KBM-7 (cell line): ENCODE measurements at places on chromosomes 2 and 18.
A peak's percentile ranks its signal among the peaks of the same experiment; 100 is the strongest.

DNA sequence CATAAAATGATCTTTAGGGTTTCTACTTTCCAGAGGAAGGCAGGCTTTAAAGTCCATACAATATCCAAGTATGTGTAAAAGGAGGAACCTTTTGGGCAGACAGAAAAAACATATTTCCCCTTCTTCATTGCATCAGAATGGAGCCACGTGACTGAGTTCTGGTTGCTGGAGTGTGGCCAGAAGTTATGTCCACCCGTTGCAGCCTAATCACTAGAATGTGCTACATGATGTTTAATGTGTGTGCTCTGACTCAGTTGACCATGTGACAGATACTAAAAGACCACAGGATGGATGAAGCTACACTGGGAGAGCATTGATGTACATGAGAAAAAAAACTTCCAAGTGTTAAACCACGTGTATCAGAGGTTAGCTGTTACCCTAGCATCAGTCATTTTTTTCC is 460.9 kb downstream of the RIT2 start:
- no peak for DNase-seq

GRCh38 chr2:62554440-62554839 is 48.4 kb upstream of the TMEM17 start:
- no peak for DNase-seq

DNA sequence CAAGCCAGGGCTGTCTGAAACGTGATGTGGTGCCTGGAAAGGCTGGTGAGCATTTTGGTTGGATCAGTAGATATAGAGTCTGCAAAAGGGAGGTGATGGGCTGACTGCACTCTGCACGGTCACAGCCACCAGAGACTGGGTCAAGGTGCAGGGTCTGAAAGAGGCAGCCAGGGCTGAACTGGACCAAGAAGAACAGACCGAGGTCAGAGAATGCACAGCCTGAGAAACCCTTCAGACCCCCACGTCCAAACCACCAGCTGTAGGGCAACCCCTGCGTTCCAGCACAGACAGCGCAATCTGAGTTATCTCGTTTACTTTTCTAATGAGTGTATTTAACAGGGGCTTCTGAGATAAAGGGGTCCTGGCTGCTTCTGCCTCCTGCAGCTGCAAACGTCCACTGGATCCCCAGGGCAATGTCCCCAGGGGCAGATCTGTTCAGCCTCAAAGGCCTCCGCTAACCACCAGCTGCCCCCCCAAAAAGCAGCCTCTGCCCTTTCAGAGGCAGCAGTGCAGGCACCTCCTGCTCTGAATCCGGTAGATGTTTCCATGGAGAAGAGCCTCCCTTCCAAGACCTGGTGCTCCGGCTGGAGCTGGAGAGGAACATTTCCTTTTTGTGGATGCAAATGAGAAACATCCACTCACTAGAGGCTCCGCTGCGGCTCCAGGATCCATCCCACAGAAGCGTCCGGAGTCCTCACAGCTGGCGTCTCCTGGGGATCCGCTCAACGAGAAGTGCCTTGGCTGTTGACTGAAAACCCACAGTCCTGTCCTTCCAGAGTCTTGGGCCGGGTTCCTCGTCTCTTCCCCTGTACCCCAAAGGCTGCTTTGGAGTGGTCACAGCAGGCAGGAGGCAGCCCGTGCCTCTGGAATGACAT is 970 bp upstream of the KCNG2 start:
- no peak for DNase-seq

DNA sequence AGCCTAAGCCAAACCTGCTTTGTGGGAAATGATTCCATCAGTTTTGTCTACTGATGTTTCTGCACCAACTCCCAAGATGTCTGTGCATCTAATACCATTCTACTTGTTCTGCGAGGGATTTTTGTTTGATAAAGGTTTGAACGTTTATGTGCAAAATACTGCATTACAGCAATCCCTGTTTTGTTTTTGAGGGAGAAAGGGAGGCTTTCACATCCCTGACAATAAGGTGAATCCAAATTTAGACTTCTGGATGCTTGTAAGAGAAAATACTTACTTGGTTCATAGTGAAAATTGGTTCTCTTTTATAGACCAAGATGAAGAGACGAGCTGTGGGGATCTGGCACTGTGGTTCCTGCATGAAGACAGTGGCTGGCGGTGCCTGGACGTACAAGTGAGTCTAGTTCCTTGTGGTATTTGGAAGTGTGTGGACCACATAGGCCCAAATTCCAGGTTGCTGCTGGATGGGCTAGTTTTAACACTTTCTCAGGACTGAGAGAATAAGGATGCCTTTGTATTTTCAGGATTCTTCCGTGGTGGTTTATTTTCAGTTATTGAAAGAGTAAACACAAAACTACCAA is 1.1 kb downstream of the RPL37A start:
- peak; percentile 32 for DNase-seq

DNA sequence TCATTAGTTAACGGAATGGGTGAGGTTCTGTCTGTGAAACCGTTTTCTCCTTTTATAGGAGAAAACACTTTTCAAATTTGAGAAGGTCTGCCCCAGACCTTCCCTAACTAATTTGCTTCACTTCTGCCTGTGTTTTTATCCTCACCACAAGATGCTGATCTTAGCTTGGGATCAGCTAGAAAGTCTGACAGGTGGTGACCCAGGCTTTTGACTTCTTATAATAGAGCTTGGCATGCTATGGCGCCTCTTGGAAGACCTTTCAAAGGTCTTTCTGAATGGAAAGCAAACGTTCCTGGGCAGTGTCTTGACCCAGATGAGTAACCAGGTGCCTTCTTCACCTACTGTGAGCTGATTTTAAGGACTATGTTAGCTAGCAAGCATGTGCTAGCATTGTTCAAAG is 91.4 kb downstream of the LYPD6 start:
- no peak for DNase-seq

DNA sequence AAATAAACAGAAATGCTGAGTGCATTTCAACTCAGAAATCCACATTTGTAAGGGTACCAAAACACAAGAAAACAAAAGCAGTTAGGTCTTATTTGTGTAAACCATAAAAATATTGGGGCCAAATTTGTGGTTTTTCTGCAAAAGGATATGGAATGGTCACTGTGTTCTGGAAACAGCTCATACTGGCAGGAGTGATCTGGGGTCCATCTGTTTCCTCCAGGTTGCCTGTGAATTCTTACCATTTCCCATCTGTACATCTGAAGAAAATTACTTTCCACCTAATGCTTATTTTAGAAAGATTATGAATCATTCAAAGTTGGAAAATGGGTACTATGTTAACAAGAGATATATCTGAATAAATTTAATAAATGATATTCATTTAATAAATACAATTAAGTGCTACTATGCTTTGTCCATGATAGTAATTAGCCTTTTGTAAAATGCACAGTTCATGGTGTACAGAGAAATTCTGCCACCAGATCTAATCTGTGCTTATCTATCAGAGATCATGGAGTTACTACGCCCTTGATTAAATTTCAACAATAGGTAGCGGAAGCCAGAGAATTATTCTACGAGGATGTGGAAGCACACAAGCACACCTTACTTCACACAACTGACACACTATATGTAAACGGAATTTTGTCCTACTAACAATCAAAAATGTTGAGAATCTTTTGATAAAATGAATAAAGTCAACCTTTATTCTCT is 10.9 kb downstream of the ALS2 start:
- DNase-seq = no peak

DNA sequence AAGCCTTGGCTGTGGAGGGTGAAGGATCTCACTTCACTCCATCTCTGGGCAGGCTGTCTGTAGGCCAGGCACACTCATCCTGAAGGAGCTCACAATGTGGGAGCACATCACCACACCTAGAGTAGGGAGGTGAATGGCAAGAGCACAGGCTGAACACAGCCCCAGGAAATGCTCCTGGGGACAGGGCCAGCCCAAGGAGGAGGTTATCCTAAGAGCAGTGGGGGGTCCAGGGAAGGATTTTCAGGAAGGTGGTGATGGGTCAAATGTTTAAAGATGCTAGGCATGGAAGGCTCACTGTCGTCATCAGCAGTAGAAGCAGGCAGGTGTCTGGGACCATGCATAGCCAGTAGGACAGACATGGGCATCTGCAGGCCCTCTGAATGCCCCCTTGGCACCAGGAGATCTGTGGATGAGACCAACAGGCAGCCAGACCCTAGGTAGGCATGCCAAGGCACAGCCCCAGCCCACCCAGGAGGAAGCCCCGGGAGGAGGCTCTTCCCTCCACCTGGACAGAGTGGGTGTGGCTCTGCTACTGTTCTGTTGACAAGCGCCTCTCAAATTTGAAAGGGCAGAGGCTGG is 91.7 kb upstream of the RAB6C start:
- no peak for DNase-seq

DNA sequence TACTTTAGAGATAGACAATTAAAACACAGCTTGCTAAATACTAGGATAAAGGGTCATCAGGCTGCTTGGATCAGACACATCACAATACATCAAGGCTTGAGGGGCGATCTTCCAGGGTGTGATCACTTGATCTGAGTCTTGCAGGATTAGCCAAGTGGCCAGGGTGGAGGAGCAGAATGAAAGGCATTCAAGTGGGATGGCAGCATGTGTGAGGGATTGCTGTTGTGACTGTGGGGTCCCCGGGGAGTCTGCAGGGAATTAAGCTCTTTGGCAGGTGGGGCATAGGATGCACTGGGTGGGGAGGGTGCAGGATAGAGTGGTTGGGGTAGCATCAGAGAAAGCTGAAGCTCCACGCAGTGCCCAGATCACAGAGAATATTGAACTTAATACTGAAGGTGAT is 58.0 kb upstream of the TMEM163 start:
- no peak for DNase-seq

GRCh38 chr2:74148457-74149246 is 940 bp upstream of the BOLA3 start:
- no peak for DNase-seq

GRCh38 chr2:191050640-191050987 is 36.6 kb upstream of the STAT1 start:
- DNase-seq = no peak

- no peak for DNase-seq
These were observed 403.3 kb upstream of the CDH20 start for GRCh38 chr18:60929966-60930365.

DNA sequence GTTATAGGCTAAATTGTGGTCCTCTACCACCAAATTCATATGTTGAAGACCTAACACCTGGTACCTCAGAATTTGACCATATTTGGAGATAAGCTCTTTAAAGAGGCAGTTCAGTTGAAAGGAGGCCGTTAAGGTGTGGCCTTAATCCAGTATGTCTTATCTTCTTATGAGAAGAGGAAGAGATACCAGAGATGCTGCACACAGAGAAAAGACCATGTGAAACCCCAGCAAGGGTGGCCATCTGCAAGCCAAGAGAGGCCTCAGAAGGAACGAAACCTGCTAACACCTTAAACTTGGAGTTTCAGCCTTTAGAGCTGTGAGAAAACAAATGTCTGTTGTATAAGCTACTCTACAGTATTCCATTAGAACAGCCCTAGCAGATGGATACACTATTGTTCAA is 528.1 kb upstream of the DCC start:
- DNase-seq = no peak

DNA sequence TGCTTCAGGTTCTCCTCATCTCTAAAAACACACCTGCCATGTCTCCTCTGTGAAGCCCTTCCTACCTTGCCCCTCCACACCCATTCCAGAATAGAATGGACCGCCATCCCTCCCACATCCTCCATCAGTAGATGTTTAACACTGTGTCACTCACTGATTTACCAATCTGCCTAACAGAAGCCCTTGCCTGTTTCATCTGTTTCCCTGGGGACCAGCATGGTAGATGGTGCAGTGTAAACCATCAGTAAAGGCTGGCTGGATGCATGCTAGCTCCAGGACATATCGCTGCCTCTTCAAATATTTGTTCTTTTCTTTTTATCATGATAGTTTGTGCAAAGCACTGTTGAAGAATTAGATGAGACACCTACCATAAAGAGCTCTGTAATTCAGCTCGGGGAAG is 271.4 kb downstream of the PIEZO2 start:
- no peak for DNase-seq

DNA sequence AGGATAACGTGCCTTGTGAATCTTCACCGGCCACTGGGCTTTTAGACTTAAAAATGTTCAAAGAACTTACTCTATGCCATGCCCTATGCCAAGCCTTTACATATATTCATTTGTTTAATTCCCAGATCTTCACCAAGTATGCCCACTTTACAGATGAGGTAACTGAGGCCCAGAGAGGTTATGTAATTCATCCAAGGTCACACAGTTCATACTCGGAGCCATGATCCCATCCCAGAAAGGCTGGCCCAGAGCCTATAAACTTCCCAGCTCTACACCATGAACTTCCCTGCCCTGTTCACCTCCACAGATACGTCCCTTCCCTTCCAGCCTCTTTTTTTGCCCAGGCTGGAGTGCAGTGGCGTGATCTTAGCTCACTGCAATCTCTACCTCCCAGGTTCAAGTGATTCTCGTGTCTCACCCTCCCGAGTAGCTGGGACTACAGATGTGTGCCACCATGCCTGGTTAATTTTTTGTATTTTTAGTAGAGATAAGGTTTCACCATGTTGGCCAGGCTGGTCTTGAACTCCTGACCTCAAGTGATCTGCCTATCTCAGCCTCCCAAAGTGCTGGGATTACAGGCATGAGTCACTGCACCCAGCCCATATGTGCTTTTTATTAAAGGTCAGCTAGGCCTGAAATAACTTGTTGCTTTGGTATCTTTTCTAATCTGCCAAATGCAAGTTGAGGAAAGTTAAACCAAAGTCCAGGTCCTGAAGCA is 44.1 kb downstream of the MTHFD2 start:
- DNase-seq = no peak

GRCh38 chr2:172944022-172944793 is 131.4 kb upstream of the MAP3K20 start:
- DNase-seq = no peak

DNA sequence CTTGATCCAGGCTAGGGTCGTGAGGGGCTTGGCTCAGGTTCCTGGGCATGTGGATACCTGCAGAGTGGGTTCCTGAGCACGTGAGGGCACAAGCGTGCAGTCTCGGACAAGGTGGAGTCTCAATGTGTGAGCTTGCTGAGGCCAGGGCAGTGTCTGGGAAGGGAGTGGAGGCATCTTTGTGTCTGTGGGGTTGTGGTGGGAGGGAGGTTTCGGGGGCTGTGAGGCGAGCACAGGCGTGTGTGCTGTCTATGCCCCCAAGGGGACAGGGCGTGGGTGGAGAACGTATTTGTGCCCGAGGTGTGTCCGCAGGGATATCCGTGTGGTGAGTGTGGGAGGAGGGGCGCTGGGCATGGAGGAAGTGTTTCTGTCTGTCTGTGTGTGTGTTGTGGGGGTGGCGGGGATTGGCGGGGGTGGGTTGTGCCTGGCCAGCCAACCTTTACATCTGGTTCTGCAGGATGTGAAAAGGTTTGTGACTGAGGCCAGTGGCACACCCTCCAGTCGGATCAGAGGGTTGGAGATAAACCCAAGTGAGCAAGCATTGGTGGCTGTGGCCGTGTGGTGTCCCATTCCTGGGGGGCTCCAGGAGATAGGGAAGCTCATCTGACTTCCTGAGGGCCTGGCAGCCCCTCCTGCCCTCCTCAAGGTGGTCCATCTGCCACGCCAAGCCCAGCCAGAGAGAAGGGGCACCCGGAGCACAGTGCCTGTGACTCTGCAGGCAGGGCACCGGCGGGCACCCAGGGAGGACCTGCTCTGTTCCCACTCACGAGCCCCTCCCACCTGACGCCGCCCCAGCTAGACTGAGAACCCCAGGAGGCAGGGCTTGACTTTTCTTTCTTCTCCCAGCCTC is 57.1 kb downstream of the ZFP36L2 start:
- peak; percentile 85 for DNase-seq

- no peak for DNase-seq
These were observed 24.1 kb downstream of the CFLAR start for GRCh38 chr2:201139836-201140604.

- no peak for DNase-seq
These were observed 206.3 kb downstream of the SEPTIN10 start for GRCh38 chr2:109407276-109408042.

GRCh38 chr2:64839844-64840243 is 149.4 kb upstream of the SLC1A4 start:
- no peak for DNase-seq
